HL-60 (cell line): ENCODE measurements at places on chromosomes 1 and 21.

GRCh38 chr1:59292562-59292961 lies 4.3 kb upstream of the FGGY start:
- peak; percentile 94 for DNase-seq

DNA sequence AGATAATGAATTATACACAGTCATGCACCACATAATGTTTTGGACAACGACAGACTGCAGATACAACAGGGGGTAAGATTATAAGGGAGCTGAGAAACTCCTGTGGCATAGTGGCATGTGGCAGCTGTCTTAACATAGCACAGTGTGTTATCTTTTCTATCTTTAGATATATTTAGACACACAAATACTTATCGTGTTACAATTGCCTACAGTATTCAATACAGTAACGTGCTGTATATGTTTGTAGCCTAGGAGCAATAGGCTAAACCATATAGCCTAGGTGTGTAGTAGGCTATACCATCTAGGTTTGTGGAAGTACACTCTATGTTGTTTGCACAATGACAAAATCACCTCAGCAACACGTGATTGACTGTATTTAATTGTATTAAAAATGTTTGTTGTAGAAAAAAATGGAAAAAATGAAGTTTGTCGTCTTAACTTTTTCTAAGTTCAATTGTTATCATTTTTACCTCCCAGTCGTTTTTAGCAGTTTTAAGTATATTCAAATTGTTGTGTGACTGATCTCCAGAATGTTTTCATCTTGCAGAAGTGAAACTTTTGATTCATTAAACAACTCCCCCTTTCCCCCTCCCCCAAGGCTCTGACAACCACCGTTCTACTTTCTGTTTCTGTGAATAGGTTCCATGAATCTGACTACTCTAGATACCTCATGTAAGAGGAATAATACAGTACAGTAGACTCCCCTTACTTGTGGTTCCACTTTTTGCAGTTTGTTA lies 351.0 kb upstream of the B3GALT2 start:
- DNase-seq, result peak; percentile 16

- no peak for DNase-seq
Observed at GRCh38 chr1:203638103-203638475, 11.5 kb downstream of the ATP2B4 start.

- no peak for DNase-seq
Observed at GRCh38 chr1:7644961-7645750, 125.9 kb upstream of the VAMP3 start.

- no peak for DNase-seq
Observed at GRCh38 chr1:84957966-84958365, 38.9 kb downstream of the MCOLN2 start.

- DNase-seq, result no peak
Observed at GRCh38 chr21:40602080-40602479, 244.9 kb downstream of the DSCAM start.

DNA sequence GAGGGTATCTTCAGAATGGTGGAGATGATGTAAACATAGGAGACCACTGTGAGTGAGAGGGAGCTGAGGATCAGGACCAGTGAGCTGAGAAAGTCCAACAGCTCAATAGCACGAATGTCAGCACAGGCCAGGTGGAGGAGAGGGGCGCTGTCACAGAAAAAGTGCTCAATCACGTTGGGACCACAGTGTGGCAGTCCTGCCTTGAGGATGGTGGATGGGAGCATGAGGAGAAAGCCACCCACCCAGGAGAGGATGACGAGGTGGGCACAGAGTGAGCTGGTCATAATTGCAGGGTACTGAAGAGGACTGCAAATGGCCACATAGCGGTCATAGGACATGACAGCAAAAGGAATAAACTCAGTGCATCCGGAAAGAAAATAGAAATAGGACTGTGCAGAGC lies 8.1 kb downstream of the OR11L1 start:
- DNase-seq, result no peak
